ENCODE measurements at places on chromosomes 7 and 10.

DNA sequence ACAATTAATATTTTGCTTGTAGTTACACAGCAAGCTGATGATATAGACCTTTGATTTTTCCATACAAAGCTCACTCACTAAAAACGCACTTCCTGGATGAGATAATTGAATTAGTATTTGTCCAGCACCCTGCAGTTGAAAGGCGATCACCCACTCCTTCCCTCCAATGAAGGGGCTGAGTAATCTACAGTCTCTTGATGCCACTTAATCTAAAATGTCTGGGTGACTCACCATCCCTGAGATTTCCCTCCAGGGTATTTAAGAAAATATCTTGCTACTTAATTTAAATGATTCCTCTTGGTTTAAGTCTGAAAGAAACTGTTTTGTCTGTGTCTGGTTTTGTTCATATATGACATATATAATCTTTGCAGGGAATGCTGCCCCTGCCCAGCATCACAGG, 515.3 kb downstream of the GRID1 start:
- DNase-seq, result no peak

DNA sequence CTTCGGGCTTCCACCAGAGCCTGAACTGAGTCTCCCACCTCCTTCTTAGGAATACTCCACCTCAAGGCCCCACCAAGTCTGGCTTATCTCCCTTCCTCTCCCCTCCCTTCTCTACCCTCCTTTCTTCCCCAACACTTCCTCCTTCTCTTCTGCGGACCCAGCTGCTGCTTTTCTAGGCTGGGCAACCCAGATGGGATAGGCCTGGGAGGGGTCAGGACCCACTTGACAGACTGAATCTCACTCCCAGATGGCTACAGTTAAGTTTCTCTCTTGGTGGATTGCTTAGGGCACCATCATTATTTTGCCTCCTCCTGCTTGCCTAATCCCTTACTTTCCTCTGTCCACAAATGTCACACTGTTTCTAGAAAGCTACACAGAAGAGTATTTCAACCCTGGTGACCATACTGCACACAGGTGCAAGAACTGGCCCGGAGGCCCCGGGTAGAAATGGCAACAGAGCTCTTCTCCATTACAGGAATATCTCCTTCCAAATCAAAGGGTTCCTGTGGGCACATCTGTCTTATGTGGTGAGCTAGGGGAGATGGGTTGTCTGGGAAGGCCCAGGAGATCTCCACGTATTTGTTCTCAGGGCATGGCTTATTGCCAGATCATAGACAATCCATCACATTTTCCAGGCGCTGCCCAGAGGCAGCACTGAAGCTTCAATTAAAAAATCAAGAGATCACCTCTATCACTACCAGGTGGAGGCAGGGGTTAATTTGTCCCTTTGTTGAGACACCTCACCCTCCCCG, 5.1 kb upstream of the HOXA11 start:
- DNase-seq, result no peak

- DNase-seq, result no peak
Measured at GRCh38 chr7:30502470-30503251, 2.0 kb downstream of the GGCT start.

DNA sequence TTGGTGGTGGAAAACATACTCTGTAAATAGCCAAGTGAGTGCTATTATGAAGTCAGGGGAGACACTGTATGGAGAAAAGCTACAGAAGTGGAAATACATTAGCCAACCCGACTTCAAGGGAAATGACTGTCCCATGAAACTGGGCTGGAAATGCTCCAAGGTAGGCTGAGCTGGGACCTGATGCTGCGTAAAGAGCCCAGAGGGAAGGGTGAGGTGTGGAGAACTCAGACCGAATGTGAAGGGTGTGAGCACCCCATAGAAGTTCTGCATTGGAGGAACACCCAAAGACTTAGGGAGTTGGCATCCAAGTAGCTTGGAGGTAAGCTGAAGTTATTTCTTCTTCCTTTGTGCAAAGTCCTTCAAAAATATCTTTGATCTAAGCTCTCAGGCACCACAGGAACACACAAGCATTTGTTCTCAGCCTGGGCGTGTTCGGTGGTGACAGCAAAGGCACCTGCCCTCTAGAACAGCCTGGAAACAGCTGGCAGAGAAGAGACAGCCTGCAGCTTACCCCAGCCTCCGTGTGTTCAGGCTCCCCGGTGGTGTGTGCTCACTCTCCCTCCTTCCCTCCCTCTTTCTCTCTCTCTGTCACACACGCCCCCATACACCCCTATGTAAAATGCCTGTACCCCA, 19.1 kb upstream of the GJD4 start:
- DNase-seq, result no peak

DNA sequence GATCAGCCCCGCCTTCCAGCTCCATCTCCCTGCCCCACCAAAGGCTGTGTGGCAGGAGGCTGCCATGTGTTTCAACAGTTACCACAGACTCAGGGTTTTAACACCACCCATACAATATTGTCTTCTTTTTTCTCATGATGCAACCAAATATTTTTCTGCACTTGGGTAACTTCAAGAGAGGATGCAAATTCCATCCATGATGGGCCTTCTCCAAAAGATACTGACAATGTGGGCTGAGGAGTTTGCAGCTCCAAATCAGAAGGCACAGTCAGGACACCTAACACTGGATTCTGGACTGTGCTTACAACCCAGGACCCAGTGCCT, 347.9 kb downstream of the GRID1 start:
- DNase-seq, result no peak

Measured in AG20443 (cell line).